CD4-positive, alpha-beta T cell treated with Interleukin-10 for 1 hour (primary cell): ENCODE measurements at places on chromosomes 7 and 10.

- DNase-seq, result no peak
These were observed 134.4 kb downstream of the ABCA13 start for GRCh38 chr7:48305661-48306060.

DNA sequence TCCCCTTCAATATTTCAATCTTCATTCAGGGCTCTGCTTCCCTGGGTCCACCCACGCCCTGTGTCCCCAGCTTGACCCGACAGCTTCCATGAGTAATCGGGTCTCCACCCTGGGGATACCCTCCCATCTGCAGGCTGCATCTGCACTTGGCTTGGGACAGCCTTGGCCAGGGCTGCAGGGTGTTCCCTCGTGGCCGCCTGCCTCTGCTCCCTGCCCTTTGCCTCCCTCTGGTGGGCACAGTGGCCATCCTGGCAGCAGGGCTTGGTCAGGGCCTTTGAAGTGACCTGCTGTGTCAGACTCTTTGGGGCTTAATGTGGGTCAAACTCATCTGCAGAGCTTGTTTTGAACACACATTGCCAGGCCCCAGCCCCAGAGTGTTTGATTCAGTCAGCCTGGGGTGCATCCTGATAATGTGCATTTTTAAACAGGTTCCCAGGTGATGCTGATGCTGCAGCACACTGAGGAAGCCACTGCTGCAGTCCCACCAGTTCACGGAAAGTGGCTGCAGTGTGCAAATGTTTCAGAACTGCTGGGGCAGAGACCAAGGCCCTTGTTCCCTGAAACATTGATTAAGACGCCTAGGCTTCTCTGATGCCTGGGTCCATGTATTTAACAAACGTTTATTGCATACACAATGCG lies 80.7 kb upstream of the SEC61G start:
- no peak for DNase-seq

DNA sequence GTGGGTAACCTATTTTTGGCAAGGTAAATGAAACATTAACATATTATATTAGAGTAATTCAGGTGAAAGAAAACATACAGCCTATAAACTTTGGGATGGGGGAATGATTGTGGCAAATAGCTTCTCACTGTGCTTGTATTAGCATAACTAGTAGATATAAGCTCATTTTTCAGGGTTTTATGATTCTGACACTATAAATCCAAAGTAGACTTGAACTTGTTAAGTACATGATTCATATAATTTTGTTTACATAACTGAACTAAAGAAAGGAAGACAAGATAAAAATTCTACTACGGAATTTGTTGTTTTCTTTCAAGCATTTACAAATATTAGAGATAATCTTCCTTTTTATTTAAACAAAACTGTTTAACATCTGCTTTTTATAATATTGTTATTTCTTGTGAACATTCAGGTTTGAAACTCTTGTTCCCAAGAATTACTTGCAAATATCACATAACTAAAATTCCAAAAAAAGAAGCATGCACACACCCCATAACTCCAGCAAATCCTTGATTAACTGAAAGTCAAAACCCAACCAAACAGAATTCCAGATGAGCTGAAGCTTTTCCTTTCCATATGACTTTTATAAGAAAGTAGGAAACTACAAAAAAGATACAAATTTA lies 142.3 kb downstream of the JAZF1 start:
- DNase-seq, result no peak

DNA sequence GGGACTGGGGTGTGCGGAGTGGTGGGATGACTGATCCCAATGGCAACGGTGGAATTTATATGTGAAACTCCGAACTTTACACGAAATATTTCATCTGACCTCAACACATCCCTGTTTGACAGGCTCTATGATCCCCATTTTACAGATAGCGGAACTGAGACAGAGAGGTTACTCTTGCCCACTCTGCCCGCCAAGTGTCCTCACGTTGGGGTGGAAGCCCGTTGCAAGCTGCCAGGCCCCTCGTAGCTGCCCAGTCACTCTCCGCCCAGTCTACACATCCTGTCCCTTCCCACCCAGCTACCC lies 397 bp upstream of the NFE2L3 start:
- DNase-seq, result no peak

GRCh38 chr7:149817836-149818535 lies 20.2 kb upstream of the ZNF862 start:
- no peak for DNase-seq

GRCh38 chr7:134186027-134186426 lies 58.9 kb downstream of the LRGUK start:
- DNase-seq, result no peak

- DNase-seq, result no peak
These were observed 70.8 kb upstream of the EEPD1 start for GRCh38 chr7:36082216-36082615.
